GM13977 (cell line): ENCODE measurements at places on chromosomes 6 and 20.
A peak's percentile ranks its signal among the peaks of the same experiment; 100 is the strongest.

GRCh38 chr6:3289664-3290055 lies 30.9 kb downstream of the PSMG4 start:
- DNase-seq: no peak

- DNase-seq: no peak
Observed at GRCh38 chr20:859751-860231, 26.3 kb downstream of the FAM110A start.

DNA sequence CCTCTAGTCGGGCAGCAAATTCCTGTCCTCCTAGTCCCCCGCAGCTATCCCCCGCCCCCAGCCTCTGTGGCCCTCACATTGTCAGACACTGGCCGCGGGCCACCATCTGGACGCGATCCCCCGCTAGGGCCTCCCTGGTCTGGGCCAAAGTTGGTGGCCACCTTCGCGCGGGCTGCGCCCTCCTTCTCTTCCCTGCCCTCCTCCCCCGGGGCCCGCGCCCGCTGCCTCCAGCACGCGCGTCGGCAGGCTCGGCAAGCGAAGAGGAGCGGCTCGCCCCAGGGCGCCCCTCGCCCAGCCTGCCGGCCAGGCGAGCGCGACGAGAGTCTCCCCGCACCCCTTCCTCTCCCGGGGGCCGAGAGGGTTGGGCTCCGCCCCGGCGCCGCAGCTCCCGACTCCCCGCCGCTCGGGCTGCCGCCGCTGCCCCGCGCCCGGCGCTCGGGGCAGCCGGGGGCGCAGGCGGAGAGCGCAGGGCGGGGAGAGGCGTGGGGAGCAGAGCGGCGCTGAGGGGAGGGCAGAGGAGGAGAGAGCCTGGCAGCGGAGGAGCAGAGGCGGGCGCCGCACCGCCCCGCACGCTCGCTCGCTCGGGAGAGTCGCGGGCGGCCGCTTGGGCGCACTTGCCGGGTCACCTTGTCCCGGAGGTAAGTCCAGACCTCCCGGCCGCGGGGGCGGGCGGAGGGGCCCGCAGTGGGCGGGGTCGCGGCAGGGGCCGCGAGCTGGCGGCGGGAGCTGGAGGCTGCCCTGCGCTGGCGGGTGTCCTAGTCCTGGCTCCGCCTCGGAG lies at the start of gene SYNDIG1:
SYNDIG1 (plus strand) TSS at position 514 of the 778 bp plus-strand sequence. CDS start 73,469 bp downstream, outside the sequence.
- no peak for DNase-seq

DNA sequence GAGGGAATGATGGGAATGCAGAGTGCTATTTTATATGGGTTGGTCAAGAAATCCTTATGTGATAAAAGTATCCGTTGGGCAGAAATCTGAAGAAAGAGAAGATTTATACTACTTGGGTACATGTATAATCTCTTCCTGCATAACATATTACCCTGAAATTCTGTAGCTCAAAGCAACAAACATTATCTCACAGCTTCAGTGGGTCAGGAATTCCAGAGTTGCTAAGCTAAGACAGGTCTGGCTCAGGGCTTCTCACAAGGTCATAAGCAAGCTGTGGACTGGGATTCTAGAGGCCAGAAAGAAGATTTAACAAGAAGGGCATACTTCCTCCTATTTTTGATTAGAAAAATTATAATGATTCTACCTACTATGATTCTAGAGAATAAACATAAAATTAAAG lies 172.5 kb upstream of the THEMIS start:
- DNase-seq: no peak

DNA sequence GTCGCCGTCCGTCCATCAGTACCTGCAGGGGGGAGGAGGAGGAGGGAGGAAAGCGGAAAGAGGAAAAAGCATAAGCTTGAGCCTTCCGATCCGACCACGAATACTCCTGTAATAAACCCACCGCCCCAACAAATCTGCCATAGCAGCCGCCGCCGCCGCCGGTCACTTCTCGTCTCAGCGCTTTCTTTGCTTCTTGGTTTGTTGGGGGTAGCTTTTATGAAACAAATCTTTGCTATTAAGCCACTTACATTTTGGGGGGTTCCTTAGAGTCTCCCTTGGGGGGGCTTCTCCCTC lies 277 bp downstream of the ADGRB3 start:
- DNase-seq: no peak

DNA sequence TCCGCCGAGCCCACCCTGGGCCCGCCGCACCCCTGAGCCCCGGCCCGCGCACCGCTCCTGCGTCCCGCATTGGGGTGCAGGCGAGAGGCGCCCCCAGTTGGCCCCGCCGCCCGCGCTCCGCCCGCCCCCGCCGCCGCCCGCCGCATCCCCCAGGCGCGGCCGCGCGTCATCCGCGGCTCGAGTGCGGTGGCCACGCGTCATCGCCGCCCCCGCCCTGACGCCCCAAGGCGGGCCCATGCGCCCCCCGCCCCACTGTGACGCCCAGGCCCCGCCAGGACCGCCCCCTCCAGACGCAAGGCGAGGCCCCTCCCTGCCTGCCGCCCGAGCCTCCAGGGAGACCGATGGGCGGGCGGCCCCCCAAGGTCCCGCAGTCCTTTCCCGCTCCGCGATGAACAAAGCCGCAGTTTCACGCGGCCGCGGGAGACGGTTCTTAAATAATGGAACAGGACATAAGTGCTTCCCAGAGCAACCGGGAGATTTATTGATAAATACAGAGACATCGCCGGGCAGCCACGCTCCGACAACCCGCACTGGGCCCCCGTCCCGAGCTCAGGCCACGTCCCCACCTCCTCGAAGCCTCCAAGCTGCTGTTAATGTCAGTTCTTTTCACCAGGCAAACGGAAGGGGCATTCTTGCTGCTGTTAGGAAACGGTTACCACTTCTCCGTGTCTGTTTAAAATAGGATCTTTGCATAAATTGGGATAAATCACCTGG lies at the start of gene ANKRD60:
ANKRD60 (minus strand) TSS at position 170 of the 714 bp plus-strand sequence; CDS start at position 170, 0 bp downstream.
- DNase-seq: peak; percentile 64

- DNase-seq: no peak
Observed at GRCh38 chr6:89458704-89459103, 25.8 kb downstream of the ANKRD6 start.

DNA sequence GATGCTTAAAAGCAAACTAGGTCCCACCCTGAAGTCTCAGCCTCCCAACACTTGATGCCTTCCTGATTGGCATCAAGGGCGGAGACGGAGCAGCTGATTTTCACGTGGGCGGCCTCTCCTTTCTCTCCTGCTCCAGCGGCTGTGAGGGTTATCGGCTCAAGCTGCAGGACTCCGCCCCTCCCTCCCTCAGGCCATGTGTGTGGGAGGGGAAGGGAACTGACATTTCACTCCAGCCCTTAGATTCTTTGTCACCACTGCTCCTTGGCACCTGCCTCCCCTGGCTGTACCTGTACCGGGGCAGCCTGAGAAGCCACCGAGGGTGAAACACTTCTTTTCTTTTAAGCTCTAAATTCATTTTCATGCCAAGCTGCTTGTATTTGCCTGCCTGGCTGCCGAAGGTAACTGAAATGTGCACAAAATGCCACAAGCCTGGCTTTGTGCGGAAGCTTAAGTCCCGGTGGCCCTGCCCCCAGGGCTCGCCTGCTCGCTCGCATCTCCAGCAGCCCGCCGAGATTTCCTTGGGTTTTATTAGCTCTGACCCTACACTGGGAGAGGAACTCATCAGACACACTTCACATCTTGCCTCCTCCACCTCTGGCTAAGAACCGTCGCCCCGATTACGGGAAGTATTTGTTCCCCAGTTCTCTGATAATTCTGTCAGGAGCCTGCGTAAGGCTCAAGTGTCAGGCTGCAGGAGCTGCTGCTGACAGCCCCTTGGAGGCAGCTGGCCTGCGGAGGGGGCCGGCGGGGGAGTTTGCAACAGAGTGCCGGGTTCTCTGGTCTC lies 9.6 kb upstream of the CPNE5 start:
- DNase-seq: no peak

DNA sequence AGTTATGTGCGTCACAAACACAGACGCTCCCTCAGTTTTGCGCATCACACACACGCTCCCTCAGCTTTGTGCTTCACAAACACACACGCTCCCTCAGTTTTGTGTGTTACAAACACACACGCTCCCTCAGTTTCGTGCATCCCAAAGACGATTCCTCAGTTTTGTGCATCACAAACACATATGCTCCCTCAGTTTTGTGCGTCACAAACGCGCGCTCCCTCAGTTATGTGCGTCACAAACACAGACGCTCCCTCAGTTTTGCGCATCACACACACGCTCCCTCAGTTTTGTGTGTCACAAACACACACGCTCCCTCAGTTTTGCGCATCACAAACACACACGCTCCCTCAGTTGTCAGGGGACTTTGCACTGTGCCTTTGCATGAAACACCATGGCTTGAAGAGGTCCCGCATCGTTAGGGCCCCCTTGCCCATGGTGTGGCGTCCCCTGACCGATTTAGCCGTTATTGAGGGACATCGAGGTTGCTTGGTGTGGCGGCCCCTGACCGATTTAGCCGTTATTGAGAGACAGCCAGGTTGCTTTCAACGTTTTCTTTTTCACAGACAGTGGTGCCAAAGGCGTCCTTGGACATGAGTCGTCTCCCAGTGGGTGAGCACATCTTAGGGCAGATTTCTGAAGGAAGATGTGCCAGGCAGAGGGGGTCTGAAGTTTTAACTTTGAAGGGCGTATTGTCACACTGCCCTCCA lies 28.1 kb upstream of the MYT1 start:
- no peak for DNase-seq

GRCh38 chr20:33772439-33772838 lies 38.7 kb upstream of the CHMP4B start:
- no peak for DNase-seq

- no peak for DNase-seq
Observed at GRCh38 chr6:135115834-135116233, 61.2 kb upstream of the HBS1L start.
